GM12878 (cell line): ENCODE measurements at places on chromosomes 1 and 21. TPM values are rescaled to one million over a fixed set of nuclear protein-coding genes. Genes with fewer than 3 reads are reported as not detected.
A peak's percentile ranks its signal among the peaks of the same experiment; 100 is the strongest.

DNA sequence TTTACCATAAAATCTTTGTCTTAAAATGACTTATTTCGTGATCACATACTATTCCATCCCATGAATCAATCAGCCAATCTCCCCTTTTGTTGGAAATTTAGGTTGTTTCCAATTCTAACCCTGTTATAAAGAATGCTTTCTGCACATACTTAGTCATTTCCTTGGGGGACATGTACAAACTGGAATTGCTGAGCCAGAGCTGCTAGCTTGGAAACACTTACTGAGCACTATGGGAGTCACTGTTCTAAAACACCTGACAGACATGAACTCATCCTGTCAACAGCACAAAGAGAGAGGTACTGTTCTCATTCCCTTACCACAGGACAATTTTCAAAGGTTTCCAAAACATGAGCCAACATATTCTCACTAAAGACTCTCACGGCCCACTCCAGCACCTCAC lies 32.1 kb downstream of the AK2 start:
- no peak for DNase-seq
- no peaks in the 10 kb centered on the region for H3K27me3 ChIP-seq
- H3K27ac ChIP-seq: peak overlapping the region; percentile 30

Gene EVA1C
- 0.19 TPM in 1 of 2 replicates, not detected in the other for total RNA-seq

Gene PPP1R8
- total RNA-seq: 47.2 and 50.3 TPM in 2 replicates

Gene MCOLN3
- 3.2 and 4.1 TPM in 2 replicates for total RNA-seq

- H3K4me3 ChIP-seq: no peak overlapping the region
- H3K27me3 ChIP-seq: no peaks in the 10 kb centered on the region
- peaks cover 4% of the 10 kb centered on the region for H3K36me3 ChIP-seq
- no peak for DNase-seq
- H3K4me1 ChIP-seq: peaks cover 3% of the 10 kb centered on the region
- no peak overlapping the region for H3K27ac ChIP-seq
These were observed 13.6 kb upstream of the CDK11B start for GRCh38 chr1:1672181-1672965.

Gene PKN2
- 13.3 and 14.1 TPM in 2 replicates for total RNA-seq

- H3K4me3 ChIP-seq: no peak overlapping the region
- no peaks in the 10 kb centered on the region for H3K4me1 ChIP-seq
- peaks cover 2% of the 10 kb centered on the region; the same call in 1 of the 2 replicates for H3K27me3 ChIP-seq
These were observed 5.2 kb downstream of the SIPA1L2 start for GRCh38 chr1:232624546-232625281.

DNA sequence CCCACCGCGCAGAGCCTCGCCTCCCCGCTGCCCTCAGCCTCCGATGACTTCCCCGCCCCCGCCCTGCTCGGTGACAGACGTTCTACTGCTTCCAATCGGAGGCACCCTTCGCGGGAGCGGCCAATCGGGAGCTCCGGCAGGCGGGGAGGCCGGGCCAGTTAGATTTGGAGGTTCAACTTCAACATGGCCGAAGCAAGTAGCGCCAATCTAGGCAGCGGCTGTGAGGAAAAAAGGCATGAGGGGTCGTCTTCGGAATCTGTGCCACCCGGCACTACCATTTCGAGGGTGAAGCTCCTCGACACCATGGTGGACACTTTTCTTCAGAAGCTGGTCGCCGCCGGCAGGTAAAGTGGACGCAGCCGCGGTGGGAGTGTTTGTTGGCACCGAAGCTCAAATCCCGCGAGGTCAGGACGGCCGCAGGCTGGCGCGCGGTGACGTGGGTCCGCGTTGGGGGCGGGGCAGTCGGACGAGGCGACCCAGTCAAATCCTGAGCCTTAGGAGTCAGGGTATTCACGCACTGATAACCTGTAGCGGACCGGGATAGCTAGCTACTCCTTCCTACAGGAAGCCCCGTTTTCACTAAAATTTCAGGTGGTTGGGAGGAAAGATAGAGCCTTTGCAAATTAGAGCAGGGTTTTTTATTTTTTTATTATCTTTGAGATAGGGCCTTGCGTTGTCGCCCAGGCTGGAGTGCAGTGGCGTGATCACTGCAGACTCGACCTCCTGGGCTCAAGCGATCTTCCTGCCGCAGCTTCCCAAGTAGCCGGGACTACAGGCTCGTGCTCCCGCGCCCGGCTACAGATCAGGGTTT lies at the start of gene PMF1:
PMF1 (plus strand) TSS at position 175 of the 811 bp plus-strand sequence; CDS start at position 184, 9 bp downstream.
- H3K27ac ChIP-seq: peak within 1 kb of the TSS; percentile 99
- peaks cover 10% of the 10 kb centered on the region for H3K36me3 ChIP-seq
- peaks cover 10% of the 10 kb centered on the region for H3K4me1 ChIP-seq
- H3K4me3 ChIP-seq: peak within 1 kb of the TSS; percentile 96
- DNase-seq: peak; percentile 88
- H3K27me3 ChIP-seq: no peaks in the 10 kb centered on the region

- H3K27ac ChIP-seq: no peak overlapping the region
- no peaks in the 10 kb centered on the region for H3K4me1 ChIP-seq
- DNase-seq: no peak
- H3K27me3 ChIP-seq: no peaks in the 10 kb centered on the region
- H3K36me3 ChIP-seq: no peaks in the 10 kb centered on the region
These were observed 43.8 kb upstream of the KCTD3 start for GRCh38 chr1:215523128-215523861.

DNA sequence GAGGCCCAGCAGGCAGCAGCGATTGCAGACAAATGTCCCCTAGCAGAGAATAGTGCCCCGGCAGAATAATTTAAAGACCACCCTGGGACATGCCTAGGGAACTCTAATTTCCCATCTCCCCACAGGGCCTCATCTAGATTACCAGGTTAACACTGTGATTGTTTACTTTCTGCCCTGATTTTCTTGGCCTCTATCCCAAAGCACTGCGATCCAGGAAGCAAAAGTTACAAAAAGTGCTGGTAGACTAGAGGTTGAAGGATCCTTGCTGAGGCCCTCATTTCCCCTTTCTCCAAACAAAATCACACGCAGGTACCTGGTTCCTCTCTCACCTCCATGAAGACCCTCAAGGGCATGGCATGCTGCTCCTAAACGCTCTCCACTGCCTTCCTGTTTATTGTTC lies 229.7 kb downstream of the C1orf94 start:
- H3K36me3 ChIP-seq: no peaks in the 10 kb centered on the region
- no peaks in the 10 kb centered on the region; the same call in 1 of the 2 replicates for H3K27me3 ChIP-seq
- DNase-seq: no peak
- no peak overlapping the region for H3K27ac ChIP-seq

DNA sequence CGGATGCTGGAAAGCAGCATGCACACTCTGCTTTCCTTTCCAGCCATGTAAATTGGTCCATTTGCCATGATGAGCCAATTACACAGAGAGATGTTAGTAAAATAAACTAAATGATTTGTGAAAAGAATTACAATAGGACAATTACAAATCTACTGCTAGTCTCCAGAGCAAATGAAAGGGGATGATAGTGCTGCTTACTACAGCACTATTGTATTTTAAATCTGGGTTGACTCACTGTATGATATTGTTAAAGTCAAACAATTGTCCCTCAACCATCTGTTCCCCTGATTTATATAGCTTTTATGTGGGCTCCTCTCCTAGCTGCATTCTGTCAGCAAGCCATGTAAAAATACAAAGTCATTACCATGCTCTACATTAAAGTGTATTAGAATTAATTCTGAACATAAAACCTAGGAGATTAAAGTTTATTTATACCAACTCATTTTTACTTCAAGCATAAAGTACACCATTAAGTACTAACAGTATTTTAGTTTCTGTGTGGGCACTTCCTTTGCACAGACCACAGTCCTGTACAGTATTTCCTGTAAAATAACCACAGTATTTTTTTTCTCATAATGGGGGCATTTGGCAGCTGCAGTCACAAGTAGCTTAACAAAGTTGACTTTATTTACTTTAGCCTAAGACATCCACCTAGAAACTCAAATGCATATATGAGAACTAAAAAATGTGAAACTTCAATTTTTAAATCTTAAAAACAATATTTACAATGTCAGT lies 135.8 kb downstream of the VAV3 start:
- no peak overlapping the region for H3K27ac ChIP-seq
- peaks cover 7% of the 10 kb centered on the region for H3K4me1 ChIP-seq
- H3K4me3 ChIP-seq: no peak overlapping the region
- H3K36me3 ChIP-seq: no peaks in the 10 kb centered on the region
- no peaks in the 10 kb centered on the region for H3K27me3 ChIP-seq

Gene BMP8A
- total RNA-seq: not detected in 2 replicates

Gene DMRTA2
- not detected in 2 replicates for total RNA-seq

GRCh38 chr1:8844501-8845006 lies 27.1 kb upstream of the RERE start:
- H3K27me3 ChIP-seq: no peaks in the 10 kb centered on the region
- no peak overlapping the region for H3K27ac ChIP-seq
- peaks cover 2% of the 10 kb centered on the region; the same call in 1 of the 2 replicates for H3K4me1 ChIP-seq

GRCh38 chr1:67850611-67851075 lies 17.4 kb upstream of the GNG12 start:
- no peaks in the 10 kb centered on the region for H3K27me3 ChIP-seq
- H3K27ac ChIP-seq: no peak overlapping the region
- H3K4me1 ChIP-seq: no peaks in the 10 kb centered on the region
- H3K4me3 ChIP-seq: no peak overlapping the region

DNA sequence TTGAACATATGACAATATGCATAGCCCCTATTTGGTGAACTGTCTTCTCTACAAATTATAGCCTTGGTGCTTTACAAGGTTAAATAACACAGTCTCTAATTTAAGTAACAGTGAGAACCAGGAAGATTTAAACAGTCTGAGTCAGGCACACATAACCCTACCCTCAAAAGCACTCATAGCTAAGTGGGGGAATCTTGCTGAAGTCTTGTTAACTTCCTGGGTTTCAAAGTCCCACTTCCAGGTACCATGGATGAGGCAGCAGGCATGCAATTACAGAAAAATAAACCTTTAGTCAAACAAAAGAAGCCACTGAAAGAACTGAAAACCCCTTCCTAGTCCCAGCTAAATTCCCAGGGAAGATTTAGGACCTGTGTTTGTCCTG lies 147.6 kb downstream of the PBX1 start:
- no peak overlapping the region for H3K27ac ChIP-seq
- H3K27me3 ChIP-seq: no peaks in the 10 kb centered on the region
- H3K4me1 ChIP-seq: no peaks in the 10 kb centered on the region
- DNase-seq: no peak

GRCh38 chr1:19033926-19034680 lies 77.6 kb upstream of the IFFO2 start:
- H3K36me3 ChIP-seq: no peaks in the 10 kb centered on the region
- no peak overlapping the region for H3K4me3 ChIP-seq
- no peaks in the 10 kb centered on the region for H3K4me1 ChIP-seq
- no peak for DNase-seq

Gene ZFP69B
- 4.4 and 4.7 TPM in 2 replicates for total RNA-seq

Gene HSD3B2
- total RNA-seq: 0.45 and 0.56 TPM in 2 replicates

DNA sequence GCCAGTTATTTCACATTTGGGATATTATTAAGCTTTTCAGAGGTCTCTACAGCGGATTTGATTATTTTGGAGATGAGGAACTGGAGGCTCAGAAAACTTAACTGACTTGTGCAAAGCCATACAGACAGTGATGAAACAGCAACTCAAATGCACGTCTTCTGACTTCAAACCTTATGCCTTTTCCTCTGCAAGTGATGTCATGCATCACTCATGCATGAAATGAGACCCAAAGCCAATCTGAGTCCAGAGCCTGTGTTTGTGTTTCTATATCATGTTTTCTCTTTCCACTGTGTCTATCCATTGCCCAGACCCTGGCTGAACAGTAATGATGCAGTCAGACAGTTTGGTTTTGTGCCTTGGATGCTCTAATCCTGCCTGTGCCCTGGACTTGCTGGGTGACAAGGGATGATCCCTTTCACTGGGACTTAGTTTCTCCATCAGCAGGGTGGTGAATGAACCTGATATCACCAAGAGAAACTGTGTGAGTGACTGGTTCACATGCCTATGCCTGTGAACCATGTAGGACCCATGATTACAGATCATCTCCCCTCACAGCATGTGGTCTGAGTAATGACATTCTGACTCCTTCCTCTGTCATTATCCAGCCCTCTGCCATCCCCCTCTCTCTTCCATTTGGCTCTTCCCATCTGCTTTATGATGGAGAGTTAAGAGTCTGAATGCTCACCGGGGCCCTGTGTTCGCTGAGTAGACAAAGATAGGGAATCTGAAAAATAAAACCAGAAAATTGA lies 33.4 kb downstream of the SLAMF6 start:
- peak overlapping the region; percentile 68 for H3K27ac ChIP-seq
- H3K4me3 ChIP-seq: no peak overlapping the region
- no peak for DNase-seq

DNA sequence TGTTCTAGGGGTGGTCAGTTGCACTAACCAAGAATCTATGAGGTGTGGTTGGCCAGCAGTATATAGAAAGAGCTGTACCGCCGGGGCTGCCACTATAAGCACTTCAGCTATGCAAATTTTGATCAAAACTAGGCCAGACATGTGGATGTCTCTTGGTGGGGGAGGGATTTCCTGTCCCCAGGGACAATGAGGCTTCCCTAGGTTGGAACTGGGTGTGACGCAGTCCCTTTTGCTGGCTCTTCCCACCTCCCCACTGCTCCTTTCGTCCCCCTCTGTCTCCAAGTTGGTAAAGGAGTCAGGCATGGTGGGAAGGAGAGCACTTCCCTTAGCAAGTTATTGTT lies 13.6 kb downstream of the SDCCAG8 start:
- H3K27ac ChIP-seq: no peak overlapping the region
- H3K27me3 ChIP-seq: no peaks in the 10 kb centered on the region
- peaks cover 1% of the 10 kb centered on the region; the same call in 1 of the 2 replicates for H3K36me3 ChIP-seq
- DNase-seq: no peak
- no peak overlapping the region for H3K4me3 ChIP-seq
